ENCODE measurements at places on chromosomes 12 and 14. TPM values are rescaled to one million over a fixed set of nuclear protein-coding genes. Genes with fewer than 3 reads are reported as not detected.

Gene HIP1R
- total RNA-seq: 36.0 TPM

Gene PLEKHD1
- total RNA-seq: 0.15 TPM

Gene NOS1
- not detected for total RNA-seq

Gene KLC1
- 140 TPM for total RNA-seq

Gene HPD
- total RNA-seq: not detected

Gene IRAK3
- 0.30 TPM for total RNA-seq

Gene TMEM121
- 6.2 TPM for total RNA-seq

Gene MANSC1
- 0.23 TPM for total RNA-seq

Gene PTHLH
- not detected for total RNA-seq

Gene PTGR2
- total RNA-seq: 3.1 TPM

Gene ACOT6
- total RNA-seq: not detected

Gene ADAM21
- not detected for total RNA-seq

Gene TTC7B
- total RNA-seq: 1.9 TPM

Gene CLEC4D
- total RNA-seq: not detected

Gene AICDA
- 0.82 TPM for total RNA-seq

Gene ENDOU
- not detected for total RNA-seq

Gene ANKS1B
- total RNA-seq: 0.41 TPM

Gene NINJ2
- total RNA-seq: 3.9 TPM
